ENCODE measurements at places on chromosomes 13 and 19. TPM values are rescaled to one million over a fixed set of nuclear protein-coding genes. Genes with fewer than 3 reads are reported as not detected.

ANGPTL8 gene
- total RNA-seq = not detected

CCDC159 gene
- 12.6 TPM for total RNA-seq

PSG5 gene
- not detected for total RNA-seq

A1BG gene
- 22.0 TPM for total RNA-seq

SOX1 gene
- total RNA-seq = not detected

LSM14A gene
- total RNA-seq = 170 TPM

ARHGAP35 gene
- total RNA-seq = 24.4 TPM
